Chondrocyte (in vitro differentiated cells): ENCODE measurements at places on chromosomes 1 and 21. TPM values are rescaled to one million over a fixed set of nuclear protein-coding genes. Genes with fewer than 3 reads are reported as not detected.

GRCh38 chr1:214551436-214552173 lies at the start of gene PTPN14:
TSS of gene PTPN14 (minus strand) at chr1:214551602. CDS start at chr1:214464803, 86,799 bp downstream.
- H3K4me1 ChIP-seq, result peaks cover 57% of the 10 kb centered on the region
- peak; percentile 96 for DNase-seq
- peak within 1 kb of the TSS; percentile 100 for H3K27ac ChIP-seq
- no peaks in the 10 kb centered on the region for H3K36me3 ChIP-seq
- peak within 1 kb of the TSS; percentile 96 for H3K4me3 ChIP-seq

GRCh38 chr1:29237129-29237821 lies 953 bp downstream of the PTPRU start:
- H3K27me3 ChIP-seq, result peaks cover 3% of the 10 kb centered on the region
- H3K27ac ChIP-seq, result peak overlapping the region; percentile 33
- H3K4me3 ChIP-seq, result peak overlapping the region; percentile 76
- peaks cover 24% of the 10 kb centered on the region for H3K4me1 ChIP-seq
- peak; percentile 79 for DNase-seq

DNA sequence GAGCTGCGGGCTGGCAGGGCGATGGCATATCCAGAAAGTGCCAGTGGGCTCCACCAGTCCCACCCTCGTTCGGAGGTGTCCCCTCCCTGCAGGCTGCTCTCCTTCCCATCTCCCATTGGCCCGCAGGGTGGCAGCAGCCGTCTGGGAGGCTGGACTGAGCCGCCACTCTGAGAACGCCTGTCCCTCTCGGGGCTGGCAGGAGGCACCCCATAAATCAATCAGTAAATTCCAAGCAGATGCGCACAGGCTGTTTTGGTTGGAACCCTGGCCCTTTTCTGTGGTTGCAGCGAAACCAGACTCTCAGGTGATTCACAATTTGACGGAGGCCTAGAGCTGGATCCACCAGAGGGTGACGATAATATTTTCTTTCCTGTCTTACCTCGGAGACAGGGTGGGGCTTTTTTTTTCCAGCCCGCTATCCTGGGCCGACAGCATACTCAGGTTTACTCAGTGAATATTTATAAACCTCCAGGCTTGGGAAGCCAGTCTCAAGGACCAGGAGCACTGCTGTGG lies 99.7 kb downstream of the GLIS1 start:
- H3K27me3 ChIP-seq, result no peaks in the 10 kb centered on the region
- peaks cover 29% of the 10 kb centered on the region for H3K4me1 ChIP-seq
- H3K4me3 ChIP-seq, result no peak overlapping the region
- no peaks in the 10 kb centered on the region for H3K36me3 ChIP-seq
- DNase-seq, result peak; percentile 75

EPS8L3 gene
- not detected in 3 replicates for total RNA-seq

- no peaks in the 10 kb centered on the region for H3K27me3 ChIP-seq
- DNase-seq, result no peak
- H3K4me3 ChIP-seq, result no peak overlapping the region
Observed at GRCh38 chr1:183159960-183160359, 26.1 kb upstream of the LAMC2 start.

DNA sequence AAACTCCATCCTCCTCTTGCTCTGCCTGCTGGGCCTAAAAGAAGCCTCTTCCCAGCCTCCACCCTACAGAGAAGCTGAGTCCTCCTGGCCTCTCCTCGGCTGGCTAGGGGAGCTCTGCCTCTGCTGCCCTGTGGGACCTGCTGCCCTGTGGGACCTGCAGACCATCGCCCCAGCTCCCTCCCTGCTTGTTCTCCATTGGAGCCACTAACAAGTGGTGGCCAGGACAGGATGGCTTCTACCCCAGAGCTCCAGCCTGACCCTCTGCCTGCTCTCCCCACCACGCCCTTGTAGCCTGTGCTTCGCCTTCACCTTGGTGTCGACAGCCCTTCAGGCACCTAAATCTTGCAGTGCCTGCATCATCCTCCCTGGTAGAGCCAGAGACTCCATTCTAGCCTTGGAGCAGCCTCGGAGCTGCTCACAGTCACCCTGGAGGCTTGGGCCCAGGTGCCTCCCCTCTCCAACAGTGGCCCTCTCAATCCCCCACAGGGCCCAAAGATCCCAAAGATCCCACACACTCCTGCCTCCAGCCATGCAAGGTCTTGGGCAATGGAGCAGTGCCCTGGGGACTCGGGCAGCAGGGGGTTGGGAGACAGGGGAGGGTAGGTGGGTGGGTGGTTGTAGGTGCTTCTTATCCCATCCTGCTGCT lies 3.0 kb downstream of the EPS8L3 start:
- DNase-seq, result peak; percentile 75
- no peaks in the 10 kb centered on the region for H3K4me1 ChIP-seq
- H3K36me3 ChIP-seq, result no peaks in the 10 kb centered on the region
- no peak overlapping the region for H3K4me3 ChIP-seq

LEFTY1 gene
- 0.56 to 2.2 TPM (median 0.99 TPM) in 3 replicates for total RNA-seq

DNA sequence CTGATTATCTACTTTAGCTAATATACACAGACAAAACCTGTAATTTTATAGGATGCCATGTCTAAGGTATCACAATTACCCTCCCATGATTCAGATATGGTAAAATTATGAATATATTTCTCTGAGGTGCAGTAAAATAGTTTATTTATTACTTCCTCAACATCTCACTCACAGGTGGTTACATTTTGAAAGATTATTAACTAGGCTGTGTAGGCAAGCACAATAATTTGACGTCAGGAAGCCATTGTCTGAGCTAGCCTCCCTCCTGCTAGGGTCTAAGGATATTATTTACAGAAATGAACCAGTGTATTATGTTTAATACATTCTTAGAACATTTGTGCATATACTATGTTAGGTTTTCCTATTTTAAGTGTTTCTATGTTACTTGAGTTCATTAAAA lies 69.9 kb upstream of the ADGRL2 start:
- H3K36me3 ChIP-seq, result no peaks in the 10 kb centered on the region
- no peak overlapping the region for H3K4me3 ChIP-seq
- no peak overlapping the region for H3K27ac ChIP-seq

ITGB2 gene
- total RNA-seq, result 0.15 to 1.4 TPM (median 0.87 TPM) in 3 replicates
